ENCODE measurements at places on chromosomes 2 and 18.

GRCh38 chr2:1483551-1483950, 70.3 kb downstream of the TPO start:
- DNase-seq: no peak

DNA sequence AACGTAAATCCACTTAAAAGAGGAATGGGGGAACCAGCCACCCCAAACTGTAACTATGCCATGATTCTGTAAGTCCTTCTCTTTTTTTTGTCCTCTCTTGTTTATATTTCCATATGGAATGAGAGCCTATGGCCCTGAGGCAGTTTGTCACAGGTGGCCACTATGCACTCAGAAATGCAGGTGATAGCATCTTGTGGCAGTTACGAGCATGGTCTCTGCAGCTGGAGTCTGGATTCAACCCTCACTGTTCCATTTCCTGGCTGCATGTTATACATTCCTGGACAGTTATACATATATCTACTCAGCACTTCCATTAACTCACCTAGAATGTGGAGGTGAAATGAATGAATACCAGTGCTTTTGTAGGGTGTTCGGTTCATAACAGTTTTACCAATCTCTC, 291.5 kb upstream of the FANCL start:
- DNase-seq: no peak

DNA sequence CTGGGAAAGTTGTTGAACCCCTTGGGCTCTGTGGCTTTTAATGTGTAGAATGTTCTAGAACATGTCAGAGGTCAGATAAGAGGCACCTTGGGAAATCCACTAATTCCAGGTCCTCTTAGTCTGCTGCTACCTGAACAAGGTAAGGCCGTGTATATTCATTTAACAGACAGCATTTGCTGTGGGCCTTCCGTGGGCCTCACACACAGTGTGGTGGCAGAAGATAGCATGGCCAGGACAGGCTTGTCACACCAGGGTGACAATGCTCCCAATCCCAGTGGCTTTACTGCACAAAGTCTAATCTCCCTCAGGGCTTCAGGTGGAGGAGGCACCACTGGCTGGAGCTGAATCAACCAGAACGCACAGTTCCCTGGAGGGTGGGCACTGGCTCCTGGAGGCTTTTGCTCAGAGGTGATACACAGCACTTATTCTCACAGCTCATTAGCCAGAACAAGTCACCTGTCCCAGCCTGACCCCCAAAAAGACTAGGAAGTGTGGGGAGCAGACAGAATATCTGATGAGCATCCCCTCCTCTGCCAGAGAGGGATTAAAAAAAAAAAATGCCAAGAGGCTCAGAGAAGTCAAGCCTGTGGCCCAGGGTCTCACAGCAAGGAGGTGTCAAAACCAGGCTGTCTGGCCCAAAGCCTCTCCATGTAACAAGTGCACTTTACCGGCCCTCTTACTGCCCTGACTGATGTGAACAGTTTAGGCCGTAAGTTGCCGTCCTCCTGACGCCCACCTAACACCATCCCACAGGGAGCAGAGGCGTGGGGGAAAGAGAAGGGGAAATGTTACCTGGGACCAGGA, 216.9 kb upstream of the RAB6C start:
- no peak for DNase-seq

DNA sequence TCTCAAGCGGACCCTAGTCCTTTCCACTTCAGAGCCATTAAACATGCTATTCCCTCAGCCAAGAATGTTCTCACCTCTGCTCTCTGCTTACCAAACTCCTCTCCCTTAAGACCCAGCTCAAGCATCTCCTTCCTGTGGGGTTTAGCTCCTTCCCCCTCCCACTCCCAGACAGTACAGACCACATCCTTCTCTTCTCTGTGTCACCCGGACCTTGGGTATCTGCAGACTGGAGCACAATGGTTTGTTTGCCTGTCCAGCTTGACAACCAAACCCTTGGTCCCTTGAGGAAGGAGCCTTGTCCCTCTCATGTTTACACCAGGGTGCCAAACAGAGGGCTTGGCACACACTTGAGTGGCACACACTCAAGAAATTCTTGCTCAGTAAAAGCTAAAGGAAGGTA, 4.1 kb upstream of the CD8A start:
- no peak for DNase-seq

- DNase-seq: no peak
Measured at GRCh38 chr2:160910681-160911080, 249.5 kb upstream of the TANK start.

GRCh38 chr2:208373460-208374089, 33.0 kb upstream of the PTH2R start:
- peak; percentile 9 for DNase-seq

DNA sequence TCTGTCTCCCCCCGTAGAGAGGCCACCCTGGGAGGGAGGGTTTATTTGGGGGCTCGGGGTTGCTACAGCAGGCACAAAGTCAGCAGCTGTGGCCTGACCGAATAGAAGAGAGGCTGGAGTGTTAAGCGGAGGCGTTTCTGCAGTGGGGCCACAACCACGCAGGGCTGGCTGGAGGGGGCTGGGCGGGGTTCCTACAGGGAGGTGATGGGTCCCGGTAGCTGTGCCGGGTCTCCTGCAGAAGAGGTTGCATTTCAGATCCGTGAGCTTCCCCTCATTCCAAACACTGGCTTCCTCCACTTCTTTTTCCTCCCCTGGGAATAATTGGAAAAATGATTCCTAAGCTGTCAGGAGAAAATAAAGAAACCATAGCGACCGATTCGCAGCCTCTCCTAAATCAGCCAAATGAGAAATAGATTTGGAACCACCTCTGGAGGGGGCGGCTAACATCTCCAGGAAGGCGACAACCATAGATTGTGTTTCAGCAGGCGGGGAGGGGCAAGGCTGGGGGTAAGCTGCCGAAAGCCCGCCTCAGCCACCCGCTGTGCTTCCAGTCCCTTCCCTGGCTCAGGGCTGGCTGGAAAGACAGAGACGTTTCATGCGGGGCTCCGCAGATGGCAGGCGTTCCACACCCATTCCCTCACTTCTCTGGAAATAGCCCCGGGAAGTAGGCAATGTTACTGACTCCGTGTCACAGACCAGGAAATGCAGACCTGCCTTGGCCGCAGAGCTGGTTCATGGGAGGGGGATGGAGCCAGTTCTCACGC, 85.6 kb upstream of the TAF1B start:
- no peak for DNase-seq

- DNase-seq: no peak
Measured at GRCh38 chr2:24115057-24115456, 8.1 kb downstream of the PFN4 start.

DNA sequence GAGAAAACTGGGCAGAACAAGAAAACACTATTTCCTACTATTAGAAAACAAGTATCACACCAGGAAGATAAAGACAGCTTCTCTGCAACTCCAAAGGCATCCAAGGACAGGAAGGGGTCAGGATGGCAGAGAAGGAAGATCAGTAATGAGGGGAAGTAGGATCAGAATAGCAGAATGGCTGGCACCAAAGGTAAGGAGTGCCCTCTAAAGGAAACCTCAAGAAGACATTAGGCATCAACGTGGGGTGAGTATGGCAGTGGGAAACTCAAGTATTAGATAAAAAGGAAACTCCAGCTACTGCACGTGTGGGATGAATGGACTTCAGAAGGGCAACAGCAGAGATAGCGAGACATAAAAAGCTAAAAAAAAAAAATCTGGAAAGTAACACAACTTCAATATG, 25.9 kb downstream of the HDLBP start:
- DNase-seq: no peak

DNA sequence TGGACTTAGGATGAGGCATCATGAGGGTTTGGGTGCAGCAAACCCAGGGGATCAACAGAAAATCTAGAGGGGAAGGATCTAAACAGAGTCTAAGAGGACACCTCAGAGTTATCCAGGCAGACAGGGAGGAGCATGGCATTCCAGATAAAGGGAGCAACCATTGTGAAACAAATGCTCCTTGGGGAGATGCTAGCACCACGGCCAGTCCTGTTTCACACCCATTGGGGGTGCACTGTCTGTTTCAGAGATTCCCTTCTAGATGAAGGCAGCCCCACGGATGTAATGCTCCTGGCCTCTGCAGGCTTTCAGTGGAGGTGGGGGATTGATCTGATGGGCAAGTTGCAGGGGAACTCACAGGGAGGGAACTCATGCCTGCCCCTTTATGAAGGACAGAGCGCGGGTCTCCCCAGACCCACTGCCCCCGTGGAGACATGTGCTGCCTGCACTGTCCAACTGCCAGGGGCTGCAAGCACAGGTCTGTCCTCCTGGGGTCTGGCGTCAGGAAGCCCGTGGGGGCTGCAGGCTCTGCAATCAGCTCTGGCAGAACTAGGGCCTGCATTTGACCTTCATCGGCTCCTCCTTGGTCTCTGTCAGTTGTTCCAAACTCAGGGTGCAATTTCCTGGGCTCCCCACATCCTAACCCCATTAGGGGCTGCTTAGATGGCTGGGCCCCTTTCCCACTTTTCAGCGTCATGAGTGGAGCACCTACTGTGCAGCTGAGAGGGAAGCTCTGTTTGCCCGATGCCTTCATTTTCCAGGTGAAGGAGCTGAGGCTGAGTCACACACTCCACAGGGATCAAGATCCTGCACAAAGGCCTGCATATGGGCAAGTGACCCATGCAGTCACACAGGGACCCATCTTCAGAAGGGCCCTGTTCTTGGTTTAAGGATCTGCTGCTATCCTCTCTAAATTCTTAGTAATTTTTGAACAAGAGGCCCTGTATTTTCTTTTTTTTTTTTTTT, 163.4 kb downstream of the ARL4C start:
- DNase-seq: no peak

All from SW 1271 (cell line).